ENCODE measurements at places on chromosomes 12 and 14.

DNA sequence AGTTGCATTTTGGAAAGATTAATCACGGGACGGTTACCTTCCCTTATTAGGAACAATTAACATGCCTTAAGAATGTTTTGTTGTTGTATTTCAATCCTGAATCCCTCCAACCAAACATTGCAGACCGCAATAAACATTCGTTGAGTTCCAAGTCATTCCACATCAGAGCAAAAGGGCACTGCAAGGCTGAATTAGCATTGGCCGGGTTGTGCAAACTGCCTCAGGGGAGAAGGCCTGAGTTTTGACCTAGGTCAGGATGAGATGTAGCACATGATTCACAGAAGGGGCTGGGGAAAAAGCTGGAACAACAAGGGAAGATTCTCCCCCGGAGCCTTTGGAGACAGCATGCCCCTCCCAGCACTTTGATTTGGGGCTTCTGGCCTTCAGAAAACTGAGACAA, 82.1 kb upstream of the BDKRB2 start:
- no peak for DNase-seq

DNA sequence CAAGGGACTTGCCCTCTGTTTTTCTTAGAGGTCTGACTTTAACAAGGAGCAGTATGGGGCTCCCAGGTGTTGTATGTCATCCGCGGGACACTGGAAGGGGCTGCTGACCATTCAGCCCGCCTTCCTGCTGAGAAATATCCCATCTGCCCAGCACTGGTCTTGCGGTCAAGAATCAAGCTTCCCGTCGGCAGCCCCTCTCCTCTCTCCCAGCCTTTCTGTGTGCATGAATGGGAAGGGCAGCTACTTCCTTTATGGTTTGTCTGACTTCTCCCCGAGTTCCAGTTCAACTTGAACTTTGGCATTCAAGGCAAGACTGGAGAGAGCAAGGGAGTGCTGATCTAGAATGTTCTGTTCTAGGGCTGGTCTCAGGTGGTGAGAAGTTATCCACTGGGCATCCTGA, 51.5 kb downstream of the PSMA6 start:
- no peak for DNase-seq

- DNase-seq, result peak; percentile 13
Measured at GRCh38 chr12:128794661-128795529, 28.9 kb downstream of the SLC15A4 start.

- DNase-seq, result no peak
Measured at GRCh38 chr12:15644700-15645099, 144.5 kb downstream of the EPS8 start.

- no peak for DNase-seq
Measured at GRCh38 chr12:14910090-14910915, 24.6 kb upstream of the MGP start.

DNA sequence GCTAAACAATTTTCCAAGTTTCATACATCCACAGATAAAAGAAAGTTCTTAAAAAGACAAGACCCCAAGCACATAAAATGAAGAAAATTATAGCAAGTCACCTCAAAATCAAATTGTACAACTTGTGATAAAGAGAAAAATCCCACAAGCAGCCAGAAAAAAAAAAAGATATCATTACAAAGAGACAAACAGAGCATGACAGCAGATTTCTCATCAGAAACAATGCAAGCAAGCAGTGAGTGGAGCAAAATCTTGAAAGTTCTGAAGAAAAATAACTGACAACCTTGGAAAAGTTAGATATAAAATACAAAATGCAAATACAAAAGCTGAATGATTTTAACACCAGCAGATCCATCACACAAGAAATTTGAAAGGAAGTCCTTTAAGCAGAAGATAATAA, 194.5 kb upstream of the SOX5 start:
- DNase-seq, result no peak

GRCh38 chr14:54893151-54893760, 9.4 kb downstream of the GCH1 start:
- no peak for DNase-seq

DNA sequence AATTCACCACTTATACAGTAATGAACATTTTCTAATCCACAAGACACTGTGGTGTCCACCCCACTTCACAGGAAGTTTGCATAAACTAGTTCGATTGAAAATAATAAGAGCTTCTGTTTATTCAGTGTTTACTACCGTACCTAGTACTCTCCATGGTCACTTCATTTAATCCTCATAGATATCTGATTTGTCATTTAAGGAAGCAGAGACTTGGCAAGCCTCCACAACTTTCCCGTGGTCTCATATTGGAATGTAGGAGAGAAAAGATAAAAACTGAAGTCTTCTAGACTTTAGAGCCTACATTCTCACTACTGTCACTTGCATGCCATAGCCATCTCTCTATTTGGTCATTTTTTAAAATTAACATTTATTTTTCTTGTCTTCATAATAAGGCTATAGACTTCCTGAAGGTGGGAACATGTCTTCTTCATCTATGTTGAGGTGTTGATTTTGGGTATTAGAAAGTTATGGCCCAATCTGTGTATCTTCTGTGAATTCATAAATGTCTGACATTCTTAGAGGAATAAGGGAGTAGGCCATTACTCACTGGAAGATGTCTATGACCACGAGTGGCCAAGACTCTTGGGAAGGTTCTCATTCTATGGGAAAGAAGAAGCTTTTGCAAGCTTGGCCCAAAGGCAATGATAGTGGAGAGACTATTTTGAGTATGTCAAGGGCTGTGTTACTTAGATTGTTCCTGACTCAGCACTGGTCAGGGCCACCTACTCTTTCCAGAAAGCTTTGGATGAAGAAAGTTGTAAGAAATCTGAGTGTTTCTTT, 423.7 kb downstream of the LRIG3 start:
- DNase-seq, result no peak

DNA sequence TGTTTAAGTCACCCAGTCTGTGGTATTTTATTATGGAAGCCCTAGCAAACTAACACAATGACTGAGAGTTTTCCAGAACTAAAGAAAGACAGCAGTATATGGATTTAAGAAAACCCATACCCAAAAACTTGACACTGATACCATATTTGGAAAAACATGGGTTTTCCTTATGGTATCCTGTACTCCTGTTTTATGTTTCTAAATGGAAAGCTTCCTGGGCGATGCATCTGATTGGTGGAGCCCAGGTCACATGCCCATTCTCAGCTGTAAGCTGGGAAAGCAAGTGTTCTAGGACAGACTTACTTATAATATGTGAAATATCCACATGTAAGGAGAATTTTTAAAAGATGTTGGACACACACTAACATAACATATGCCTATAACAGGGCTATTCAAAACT, 4.5 kb upstream of the RNASE4 start:
- peak; percentile 57 for DNase-seq

GRCh38 chr14:70340002-70340401, 19.5 kb downstream of the COX16 start:
- DNase-seq, result no peak

DNA sequence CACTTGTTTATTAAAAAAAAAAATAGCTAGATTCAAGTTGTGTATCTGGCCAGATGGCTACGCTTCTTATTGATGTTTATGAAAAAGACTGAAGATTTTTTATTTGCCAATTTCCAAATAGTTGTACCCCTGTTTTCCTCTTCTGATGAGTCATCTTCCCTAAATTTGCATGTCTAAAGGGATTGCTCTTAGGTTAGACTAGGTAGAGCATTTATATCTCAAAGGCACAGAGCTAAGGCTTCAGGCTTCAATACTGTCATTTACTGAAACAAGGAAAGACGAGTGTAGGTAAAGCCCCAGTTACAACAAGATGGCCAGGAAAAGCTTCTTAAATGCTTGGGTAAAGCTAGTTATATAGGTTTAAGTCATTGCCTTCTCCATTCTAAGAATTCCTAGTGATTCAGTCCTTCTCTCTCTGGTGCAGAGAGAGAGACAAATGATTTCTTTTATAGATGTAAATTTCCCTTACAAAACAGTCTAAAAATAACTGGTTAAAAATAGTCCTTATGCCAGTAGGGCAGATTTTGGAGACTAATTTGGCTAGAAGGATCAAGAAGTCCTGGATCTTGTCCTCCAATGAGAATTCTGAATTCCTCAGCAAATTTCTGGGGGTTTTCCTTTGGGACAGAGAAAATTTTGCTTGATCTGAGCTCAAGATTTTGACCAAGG, 26.1 kb downstream of the LEMD3 start:
- DNase-seq, result no peak

GRCh38 chr12:97805146-97805545, 342.5 kb downstream of the RMST start:
- DNase-seq, result no peak

DNA sequence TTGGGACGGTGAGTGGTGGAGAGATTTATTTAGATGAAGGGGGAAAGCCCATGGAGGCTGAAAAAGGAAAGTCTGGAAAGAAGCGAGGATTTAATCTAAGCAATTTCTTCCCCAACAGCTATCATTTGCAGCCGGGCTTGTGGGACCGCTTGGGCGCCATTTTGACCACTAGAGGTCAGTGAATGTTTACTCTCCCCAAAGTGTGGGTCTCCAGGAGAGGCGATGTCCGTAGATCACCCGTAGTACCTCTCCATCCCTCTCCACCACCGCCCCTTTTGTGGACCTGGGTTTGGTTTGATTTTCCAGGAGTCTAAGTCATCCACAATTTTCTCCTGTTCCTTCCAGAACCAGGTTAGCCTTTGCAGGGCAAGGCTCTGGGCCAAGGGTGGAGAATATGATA, 91.2 kb upstream of the PARP11 start:
- DNase-seq, result peak; percentile 33

GRCh38 chr14:71628433-71628832, 303.8 kb upstream of the RGS6 start:
- no peak for DNase-seq

DNA sequence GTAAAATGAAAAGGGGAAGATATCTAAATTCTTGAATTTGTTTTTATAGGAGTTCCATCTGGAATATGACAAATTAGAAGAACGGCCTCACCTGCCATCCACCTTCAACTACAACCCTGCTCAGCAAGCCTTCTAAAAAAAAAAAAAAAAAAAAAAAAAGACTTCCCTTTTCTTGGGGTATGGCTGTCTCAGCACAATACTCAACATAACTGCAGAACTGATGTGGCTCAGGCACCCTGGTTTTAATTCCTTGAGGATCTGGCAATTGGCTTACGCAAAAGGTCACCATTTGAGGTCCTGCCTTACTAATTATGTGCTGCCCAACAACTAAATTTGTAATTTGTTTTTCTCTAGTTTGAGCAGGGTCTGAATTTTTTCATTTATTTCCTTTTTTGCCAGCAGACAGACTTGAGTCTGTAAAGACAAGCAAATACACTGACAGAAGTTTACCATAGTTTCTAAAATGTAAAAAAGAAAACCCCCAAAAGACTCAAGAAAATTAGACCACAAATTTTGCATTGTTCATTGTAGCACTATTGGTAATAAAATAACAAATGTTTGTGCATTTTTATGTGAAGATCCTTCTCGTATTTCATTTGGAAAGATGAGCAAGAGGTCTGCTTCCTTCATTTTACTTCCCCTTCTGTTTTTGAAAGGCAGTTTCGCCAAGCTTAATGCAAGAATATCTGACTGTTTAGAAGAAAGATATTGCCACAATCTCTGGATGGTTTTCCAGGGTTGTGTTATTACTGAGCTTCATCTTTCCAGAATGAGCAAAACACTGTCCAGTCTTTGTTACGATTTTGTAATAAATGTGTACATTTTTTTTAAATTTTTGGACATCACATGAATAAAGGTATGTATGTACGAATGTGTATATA, 12.1 kb upstream of the KCNMB4 start:
- DNase-seq, result no peak

- no peak for DNase-seq
Measured at GRCh38 chr12:55831447-55831815, 2.0 kb upstream of the DNAJC14 start.

DNA sequence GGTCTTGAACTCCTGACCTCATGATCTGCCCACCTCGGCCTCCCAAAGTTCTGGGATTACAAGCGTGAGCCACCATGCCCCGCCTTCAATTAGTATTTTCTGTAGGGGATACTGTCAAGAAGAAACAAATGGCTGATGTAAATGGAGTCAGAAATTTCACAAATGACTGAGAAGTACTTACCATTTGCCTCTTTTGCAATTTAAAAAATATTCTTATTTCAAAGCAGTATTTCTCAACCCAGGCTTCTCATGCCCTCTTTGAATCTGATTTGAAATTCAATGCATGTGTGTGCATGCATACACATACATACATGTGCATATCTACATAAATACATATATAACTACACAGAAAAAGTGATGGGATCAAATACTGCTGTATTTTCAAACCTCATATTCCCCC, 4.4 kb downstream of the PSMA6 start:
- DNase-seq, result no peak

- DNase-seq, result no peak
Measured at GRCh38 chr12:119877639-119877948, 474 bp upstream of the CIT start.

DNA sequence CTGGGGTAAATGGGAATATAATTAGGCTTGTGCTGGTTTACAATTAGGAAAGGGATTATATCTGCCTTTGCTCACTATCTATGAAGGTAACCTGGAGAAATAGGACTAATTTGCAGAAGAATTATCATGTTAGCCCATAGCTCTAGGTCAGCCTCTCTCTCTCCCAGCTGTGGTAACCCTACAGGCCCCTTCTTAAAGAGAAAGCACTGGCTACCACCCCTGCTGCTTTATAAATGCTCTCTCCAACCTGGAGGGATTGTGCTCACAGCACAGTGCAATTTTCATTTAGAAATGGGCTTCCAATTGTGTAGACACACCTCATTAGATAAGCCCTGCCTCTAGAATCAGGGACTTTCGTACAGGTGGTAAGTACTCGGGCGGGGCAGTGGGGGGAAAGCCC, 22.7 kb upstream of the MGST1 start:
- DNase-seq, result no peak

DNA sequence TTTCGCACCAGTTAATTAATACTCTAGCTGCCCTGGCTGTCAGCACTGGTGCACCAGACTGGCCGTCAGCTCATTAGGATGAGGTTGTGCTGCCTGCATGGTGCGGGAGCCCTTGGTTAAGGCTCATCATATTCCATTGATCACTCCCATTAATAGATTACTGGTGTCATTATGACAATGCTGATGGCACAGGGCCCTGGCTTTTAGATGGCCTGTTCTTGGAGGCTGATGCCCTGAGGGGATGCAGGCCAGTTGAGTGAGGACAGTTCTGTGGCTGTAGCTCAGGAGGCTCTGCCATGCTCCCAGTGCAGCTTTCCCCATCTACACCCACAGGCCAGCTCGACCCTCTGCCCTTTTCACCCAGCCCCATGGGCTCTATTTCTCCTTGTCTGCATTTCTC, 126.6 kb downstream of the PRMT8 start:
- no peak for DNase-seq

DNA sequence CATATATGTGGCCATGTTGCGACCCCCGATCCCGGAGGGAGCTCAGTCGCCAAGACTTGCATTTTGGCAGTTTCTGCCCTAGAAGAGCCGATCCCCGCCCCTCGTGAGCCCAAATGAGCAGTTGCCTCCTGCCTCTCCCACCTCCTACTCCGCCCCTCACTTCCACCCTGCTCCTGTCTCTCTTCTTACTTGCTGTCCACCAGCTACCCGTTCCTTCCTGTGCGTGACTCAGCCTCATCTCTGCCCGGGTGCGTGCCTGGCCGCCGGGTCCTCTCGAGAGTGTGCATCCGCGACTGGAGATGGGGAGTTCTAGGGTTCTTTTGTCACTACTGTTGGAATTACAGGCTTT, 585 bp downstream of the GPATCH2L start:
- peak; percentile 58 for DNase-seq
